Diencephalon (tissue), 1 donor: ENCODE measurements at places on chromosomes 7 and 10. TPM values are rescaled to one million over a fixed set of nuclear protein-coding genes. Genes with fewer than 3 reads are reported as not detected.

TAF3 gene
- 4.2 TPM for total RNA-seq

BEND7 gene
- total RNA-seq = 16.8 TPM

SPAM1 gene
- total RNA-seq = not detected

JMJD1C gene
- 131 TPM for total RNA-seq
